ENCODE measurements at places on chromosomes 6 and 20.

DNA sequence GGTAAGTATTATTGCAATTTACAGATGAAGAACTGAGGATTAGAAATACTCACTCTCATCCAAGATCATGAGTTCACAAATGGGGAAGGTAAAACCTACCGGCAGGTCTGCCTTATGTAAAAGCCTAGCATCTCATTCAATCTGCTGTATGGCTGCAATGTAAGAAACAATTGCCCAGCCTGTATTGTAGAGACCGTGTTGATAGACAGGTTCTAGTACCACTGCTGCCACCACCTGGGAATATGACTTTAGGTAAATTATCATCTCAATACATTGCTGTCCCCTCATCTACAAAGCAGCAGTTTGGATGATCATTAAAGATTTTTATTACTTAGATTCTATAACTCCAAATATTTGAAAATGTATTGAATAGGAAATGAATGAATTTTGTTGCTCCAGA lies 23.3 kb upstream of the ARHGAP18 start:
- no peak for DNase-seq

- no peak for DNase-seq
Observed at GRCh38 chr6:34063651-34064050, 82.2 kb downstream of the GRM4 start.

GRCh38 chr6:168345896-168346754 lies 26.5 kb upstream of the DACT2 start:
- no peak for DNase-seq

DNA sequence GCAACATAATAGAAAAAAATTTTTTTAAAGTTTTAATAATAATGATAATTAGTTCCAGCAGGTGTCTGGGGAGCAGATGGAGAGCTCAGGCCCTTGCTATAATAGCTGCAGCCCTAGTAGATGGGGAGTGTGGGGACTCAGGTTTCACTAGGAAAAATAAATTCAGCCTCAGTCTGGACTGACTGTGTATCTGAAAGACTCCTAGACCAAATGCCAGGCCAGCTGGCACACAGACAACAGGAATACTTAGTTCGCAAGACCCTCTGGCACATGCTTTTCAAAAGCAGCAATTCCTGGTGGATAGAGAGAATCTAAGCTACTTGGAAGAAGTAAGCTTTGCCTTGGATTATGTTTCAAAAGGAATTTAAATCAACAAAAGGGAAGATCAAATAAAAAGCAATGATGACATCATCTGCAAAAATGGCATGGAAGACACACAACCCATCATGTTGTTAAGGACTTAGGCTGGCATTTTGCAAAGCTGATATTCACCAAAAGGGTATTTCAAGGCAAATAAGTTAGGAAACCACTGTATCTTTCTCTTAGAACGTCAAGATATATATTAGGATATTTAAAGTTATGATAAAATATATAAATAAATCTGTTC lies 107.8 kb downstream of the RNGTT start:
- DNase-seq, result no peak

GRCh38 chr6:140045116-140045515 lies 670.7 kb upstream of the CITED2 start:
- DNase-seq, result no peak

GRCh38 chr20:137668-138490 lies 4.5 kb upstream of the DEFB126 start:
- no peak for DNase-seq

DNA sequence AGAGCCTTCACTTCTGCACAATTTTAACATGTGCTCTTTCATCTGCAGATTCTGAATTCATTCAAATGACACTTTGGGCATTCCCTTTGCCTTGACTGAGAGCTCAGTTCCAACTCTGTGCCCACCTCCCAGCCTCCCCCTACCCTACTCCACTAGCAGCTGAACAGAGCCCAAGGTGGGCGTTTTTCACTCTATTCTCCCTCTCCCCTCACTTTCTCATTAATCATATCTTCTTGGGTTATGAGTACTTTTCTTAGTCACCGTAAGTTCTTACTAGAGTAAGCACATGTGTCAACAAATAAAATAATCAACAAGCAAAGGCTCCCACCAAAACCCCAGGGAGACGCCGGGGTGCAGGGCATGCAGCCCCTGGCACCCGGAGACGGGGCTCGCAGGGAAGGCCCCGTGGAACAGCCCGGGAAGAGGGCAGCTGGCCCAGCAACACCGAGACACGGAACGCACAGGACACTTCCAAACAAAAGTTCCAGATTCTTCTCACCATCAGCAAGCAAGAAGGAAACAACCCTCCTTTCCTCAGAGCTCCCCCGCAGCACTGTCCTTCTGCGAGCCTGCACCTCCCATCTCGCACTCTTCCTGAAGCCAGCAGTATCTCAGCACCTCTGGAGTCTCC lies 34.1 kb downstream of the TAF4 start:
- DNase-seq, result no peak

- DNase-seq, result no peak
Observed at GRCh38 chr6:11129908-11130565, 18.5 kb upstream of the ERVFRD-1 start.

DNA sequence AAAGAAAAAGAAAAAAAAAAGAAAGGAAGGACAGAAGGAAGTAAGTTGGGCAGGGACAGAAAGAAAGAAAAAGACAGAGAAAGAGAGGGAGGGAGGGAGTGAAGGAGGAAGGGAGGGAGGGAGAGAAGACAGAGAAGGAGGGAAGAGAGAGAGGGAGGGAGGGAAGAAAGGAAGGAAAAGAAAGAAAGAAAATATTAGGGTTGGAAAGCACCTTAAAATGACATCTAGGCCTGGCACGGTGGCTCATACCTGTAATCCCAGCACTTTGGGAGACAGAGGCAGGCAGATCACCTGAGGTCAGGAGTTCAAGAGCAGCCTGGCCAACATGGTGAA lies 33.2 kb downstream of the FASTKD5 start:
- DNase-seq, result no peak

GRCh38 chr6:105622226-105622625 lies 219.3 kb upstream of the PREP start:
- no peak for DNase-seq

GRCh38 chr6:158564243-158565121 lies 4.6 kb downstream of the TMEM181 start:
- DNase-seq, result peak; percentile 46

DNA sequence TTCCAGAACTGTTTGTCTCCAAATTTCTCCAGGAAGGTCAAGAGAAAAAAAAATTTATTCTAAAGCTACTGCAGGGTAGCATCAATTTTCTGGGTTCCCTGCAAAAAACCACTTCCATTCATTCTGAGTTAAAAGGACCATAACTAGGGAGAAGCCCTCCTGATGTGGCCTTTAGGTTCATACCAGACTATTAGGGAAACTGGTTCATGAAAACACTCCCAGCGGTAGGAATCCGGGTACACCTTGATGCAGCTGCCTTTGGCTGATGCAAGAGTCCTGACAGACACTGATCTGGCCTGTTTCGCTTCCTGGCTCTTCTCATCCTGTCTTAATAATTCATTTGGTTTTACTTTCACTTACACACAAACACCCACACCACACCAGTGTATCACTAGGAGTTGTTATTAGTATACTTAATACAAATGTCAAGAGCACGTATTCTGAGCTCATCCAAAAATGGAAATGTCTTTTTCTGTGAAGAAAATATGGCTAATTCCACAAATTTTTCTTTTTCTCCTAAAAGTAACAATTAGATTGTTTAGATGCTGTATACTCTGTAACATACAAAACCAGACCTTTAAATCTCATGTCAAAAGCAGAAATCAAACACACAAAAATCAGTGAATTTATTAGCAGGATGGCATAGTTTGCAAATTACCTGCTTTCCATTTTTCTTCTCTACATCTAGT lies 38.4 kb upstream of the ARHGAP18 start:
- peak; percentile 73 for DNase-seq

DNA sequence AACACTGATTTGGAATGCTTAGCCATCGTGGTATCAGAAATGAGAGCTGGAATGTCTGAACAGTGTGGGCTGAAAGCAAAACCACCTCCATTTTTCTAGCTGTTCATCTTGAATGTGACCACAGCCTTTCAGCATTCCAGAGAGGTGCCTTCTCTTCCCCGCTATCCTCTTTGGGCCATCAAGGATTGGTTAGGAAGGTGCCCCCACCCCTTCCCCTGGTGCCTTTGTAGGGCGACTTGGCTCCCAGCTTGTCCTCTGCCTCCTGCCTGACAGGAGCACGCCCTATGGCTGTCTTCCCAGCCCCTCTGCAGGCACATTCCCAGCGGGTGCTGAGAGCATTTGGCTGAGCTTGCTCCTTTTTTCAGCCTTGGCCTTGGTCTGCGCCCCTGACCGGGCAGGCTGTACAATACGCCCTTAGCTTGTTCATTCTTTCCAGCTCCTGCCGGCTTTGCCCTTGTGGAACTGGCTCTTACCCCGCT lies 97.5 kb downstream of the ARMC2 start:
- DNase-seq, result no peak

- no peak for DNase-seq
Observed at GRCh38 chr6:37338745-37339255, 15.0 kb upstream of the RNF8 start.

DNA sequence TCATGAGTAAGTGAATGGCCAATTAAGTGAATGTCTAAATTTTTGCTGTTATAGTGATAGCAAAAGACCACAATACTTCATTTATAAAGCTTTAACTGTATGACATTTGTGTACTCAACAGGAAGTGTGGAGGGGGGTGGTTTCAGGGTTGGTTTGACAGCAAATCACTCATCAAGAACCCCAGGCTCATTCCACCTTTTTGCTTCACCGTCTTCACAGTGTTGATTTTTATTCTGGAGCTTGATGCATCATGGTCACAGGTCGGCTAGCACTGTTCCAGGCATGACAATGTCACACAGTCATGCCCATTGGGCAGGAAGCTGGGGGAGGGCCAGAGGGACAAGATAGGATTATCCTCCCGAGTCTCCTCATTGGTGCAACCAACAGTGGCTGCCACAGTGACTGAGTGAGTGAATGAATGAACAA lies 75.0 kb downstream of the MDGA1 start:
- no peak for DNase-seq

- DNase-seq, result no peak
Observed at GRCh38 chr6:29079203-29079602, 7.9 kb downstream of the OR2B3 start.

- no peak for DNase-seq
Observed at GRCh38 chr6:144745439-144745838, 460.3 kb downstream of the UTRN start.

Measured in CD4-positive, alpha-beta T cell treated with Interleukin-17A for 1 hour (primary cell).